ENCODE measurements at places on chromosomes 2 and 18.
A peak's percentile ranks its signal among the peaks of the same experiment; 100 is the strongest.

DNA sequence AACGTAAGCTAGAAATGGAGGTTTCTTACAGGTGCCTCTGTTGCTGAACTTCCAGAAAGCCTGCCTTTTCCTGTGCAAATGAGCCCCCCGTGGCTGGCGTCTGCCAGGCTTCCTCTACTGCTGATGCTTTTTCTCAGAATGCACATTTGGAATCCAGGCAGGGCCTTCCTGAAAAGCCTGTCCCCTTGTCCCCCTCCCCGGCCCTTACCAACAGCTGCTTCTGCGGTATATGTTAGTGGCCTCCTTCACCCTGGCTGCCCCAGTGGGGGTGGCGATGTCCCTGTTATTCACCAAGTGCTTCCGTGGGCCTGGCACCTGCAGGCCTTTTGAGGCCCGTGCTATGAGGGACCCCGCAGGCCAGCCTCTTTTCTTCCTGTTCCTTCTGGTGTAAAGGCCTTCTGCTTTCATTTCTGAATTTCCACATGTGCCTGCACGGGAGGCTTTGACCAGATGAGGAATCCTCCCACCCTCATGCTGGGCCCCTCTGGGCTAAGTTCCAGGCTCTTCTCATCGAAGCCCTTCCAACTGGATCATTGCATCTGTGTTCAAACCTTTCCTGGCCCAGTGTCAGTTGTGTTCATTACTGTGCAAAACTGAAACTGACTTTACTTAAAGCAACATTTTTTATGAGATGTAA is 10.4 kb downstream of the CNDP2 start:
- DNase-seq: no peak

GRCh38 chr2:64230540-64230939 is 86.3 kb upstream of the PELI1 start:
- no peak for DNase-seq

- no peak for DNase-seq
Measured at GRCh38 chr18:63763831-63764600, 11.2 kb upstream of the SERPINB7 start.

GRCh38 chr2:39326644-39327043 is 82.9 kb upstream of the CDKL4 start:
- DNase-seq: no peak

DNA sequence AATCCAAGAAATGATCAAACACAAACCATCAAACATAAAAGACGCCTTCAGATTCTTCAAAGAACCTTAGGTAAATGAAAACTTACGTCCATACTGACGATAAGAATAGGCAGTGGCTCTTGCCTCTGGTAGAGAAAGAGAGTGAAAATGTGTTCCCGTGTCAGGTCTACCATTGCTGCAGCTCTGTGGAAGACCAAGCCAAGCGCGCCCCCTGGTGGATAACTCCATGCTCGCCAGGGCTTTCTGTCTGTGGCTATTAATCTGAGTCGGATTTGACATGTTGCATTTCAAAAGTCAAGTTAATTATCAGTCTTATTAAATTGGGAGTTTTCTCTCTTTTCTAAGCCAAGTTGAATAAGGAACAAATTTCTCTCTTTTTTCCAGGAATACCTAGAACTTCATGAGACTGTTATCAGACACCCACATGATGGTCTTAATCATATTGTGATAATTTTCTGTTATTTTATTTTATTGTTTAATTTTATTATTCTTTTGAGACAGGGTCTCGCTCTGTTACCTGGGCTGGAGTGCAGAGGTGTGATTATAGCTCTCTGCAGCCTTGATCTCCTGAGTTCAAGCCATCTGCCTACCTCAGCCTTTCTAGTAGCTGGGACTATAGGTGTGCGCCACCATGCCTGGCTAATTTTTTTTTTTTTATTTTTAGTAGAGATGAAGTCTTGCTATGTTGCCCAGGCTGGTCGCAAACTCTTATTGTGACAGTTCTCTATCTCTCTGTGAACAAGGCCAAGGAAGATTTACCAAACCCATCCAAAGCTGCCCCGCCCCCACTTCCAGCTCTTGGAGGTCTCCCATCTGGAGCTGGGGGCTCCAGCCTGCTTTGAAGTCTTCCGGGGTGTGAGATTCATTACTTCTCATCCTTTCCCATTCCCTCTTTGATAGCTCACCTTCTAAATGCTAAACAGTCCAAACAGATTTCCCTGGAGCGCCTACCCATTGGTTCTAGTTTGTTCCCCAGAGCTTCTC is 15.8 kb upstream of the ZAP70 start:
- DNase-seq: peak; percentile 98

DNA sequence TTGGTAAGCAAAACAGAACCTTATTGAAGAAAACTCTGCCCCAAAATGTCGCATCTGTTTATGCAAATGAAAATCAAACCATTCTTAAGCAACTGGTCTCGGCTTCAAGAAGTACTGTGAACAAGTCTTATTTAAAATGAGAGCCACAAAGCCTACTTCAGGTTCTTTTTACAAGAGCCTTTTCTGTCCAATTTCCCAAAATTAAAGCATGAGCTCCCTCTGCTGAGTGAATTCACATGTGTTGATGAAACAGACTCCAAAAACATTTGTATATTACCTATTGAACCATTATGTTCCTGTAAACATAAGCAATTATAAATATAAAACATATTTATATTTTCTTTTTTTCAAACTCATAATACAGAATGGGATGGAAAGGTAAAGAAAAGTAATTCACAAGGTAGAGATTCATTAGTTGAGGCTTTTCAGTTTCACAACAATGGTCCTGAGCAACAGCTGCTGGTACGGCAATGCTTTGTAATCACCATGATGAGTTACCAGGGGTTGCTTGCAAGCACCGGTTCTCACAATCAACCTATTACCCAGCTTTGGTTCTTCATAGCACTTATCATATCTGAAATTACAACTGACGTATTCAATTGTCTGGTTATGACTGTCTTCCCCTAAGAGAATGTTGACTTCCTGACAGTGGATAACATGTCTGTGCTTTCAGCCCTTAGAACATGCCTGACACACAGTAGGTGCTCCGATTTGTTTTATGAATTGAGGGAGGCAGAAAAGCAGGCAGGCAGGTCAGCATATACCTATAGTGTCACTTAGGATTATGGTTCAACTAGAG is 108.4 kb upstream of the BZW1 start:
- DNase-seq: no peak

DNA sequence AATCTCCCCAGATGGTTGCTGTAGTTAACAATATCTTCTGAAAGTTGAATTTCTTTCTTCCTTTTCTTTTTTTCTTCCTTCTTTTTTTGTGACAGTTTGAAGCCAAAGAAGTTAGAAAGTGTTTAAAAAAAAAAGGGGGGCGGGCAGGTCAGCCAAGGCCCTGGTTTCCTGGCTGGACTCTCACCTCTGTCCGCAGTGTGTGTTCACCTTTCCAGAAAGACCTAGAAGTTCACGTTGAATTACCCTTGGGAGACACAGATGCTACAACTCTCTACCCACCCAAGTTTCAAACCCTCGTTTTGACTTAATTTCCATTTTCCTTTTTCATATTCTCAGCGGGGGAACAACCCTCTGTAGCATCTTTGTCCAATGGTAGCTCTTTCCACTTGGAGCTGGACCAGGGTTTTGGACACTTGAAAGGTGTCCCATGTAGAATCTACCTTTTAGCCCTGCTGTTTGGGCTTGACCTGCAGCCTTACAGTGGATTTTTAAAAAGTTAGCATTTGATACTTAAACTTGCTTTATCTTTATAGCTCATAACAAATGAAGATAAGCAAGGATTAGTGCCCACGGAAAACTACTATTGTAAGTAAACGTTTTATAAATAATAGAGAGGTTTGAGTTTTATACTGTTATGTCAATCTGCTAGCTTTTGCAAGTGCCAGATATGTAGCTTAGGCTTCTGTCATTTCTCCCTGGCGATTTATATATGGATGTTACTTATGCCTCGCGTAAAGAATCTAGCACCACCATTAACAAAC is 20.0 kb downstream of the MEP1B start:
- no peak for DNase-seq

DNA sequence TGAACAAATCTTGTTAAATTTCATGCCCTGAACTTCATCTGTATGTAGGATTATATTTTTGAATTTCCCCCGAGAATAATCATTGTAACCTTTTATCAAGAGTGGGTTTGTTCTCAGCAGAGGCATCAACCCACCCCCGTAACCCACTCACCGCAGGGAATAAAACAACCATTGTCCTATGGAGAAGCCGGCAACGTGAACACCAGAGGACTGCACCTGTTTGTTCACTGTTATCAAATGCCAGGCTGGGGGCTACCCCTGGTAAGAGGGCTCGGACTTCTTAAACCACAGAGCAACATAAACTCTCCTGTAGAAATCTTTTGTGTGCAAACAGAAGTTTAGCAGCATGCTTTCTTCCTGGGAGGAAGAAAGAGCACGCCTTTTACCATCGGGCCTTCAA is 610.4 kb downstream of the ERBB4 start:
- DNase-seq: no peak

DNA sequence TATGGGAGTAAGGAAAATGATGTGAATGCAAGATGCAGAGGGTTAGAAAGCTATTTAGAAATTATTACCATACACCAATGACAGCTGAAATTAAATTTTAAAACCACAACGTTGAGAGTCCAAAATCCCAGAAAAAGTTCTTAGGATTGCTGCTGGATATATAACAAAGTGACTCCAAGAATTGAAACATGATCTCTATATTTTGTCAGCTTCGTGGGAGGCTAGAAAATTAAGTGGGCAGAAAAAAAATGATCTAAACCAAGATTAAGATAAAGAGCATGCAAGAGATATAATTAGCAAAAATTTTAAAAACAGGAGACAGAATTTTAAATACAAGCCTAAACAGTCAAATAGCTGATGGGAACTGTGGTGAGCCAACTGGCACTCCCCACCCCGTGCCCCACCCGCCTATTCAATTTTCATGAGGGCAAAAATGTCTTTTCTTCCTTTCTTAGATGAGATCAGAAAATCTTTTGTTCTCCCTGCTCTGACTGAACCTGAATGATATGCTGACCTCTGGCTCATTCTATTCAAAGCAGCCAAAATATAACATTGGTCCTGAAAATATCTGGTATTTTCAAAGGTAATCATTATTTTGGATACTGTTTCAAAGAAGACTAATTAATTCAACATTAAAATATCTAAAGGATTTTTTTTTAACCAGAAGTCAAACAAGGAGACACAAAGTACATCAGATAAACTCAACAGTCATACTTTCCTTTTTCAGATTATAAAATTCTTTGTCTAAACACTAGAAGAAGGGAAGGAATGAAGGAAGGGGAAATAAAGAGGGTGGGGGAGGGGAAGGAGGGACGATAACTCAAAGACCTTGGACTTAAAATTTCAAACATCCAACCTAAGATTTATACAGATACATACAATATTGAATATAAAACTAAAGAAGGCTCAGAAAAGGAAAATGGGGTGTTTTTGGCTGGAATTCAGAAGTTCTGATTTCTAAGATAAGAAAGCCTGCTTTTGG is 12.2 kb downstream of the KANSL3 start:
- DNase-seq: no peak

DNA sequence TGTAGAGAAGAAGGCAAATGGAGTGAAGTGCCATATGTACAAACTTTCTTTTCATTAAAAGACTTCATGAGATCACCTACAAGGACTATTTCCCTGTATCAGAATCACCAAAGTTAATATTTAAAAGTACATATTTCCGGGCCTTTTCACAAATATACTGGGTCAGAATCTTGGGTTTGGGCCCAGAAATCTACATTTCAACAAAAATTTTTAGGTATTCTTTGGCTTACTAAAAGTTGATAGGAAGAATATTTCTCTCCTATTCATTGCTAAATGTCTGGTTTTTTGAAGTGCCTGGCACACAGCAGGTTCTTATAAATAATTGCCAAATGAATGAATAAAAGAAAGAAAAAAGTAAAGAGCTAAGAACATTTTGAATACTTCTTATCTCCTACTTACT is 843.8 kb upstream of the ACVR2A start:
- no peak for DNase-seq

DNA sequence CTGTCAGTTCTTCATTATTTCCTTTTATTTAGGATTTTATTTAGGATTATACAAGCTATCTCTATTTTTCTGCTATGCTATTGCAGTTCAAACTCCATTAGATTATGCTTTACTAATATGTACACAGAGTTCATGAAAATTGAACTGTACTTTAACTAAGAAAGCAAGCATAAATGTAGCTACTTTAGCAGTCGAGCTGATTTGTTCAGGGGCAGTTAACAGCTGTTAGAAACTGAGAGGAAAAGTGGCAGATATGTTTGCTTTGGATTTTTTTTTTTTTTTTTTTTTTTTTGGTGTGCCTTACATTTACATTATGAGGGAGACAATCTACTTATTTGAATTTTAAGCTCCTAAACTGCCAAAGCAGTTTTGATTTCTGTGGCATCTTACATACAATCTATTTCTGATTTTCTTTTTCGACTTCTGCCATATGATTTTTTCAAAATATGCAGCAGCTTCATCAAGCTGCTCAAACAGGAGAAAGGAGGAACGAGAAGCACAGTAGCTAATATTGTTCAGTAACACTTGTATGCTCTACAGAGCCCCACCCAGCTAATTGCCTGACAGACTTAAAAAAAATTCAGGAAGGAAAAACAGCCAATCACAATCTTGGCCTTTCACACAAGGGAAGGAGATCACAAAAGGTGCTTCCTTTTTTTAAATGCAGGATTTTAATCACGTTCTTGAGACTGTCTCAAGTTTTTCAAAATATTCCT is 233.4 kb upstream of the SIX3 start:
- no peak for DNase-seq

GRCh38 chr2:241894056-241894641 is 24.6 kb downstream of the RTP5 start:
- no peak for DNase-seq

DNA sequence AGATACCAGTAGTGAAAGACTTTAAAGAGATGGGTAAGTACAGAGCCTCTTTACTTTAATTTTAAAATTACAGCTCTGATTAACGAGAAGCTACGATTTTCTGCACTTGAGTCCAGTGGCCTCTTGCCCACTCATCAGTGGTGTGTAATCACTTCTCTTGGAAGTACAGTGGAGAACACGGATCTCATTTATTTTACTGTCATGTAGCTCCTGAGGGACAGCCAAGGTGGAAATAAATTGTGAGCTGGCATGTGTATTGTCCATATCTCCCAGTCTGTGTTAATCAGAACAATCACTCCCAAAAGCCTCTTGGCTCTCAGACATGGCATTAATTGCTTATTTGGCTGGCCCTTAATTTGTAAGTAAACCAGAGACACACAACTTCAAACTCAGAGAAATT is 69.4 kb downstream of the LOXHD1 start:
- no peak for DNase-seq

GRCh38 chr18:2881840-2882195 is 35.0 kb downstream of the EMILIN2 start:
- DNase-seq: no peak

- no peak for DNase-seq
Measured at GRCh38 chr18:75183524-75183923, 25.4 kb downstream of the PTGR3 start.

Measured in stimulated activated CD8-positive, alpha-beta memory T cell treated with anti-CD3 and anti-CD28 coated beads, Interleukin-4, amount 100 ng/mL, for 48 hours (primary cell).